Stimulated activated CD4-positive, alpha-beta T cell treated with anti-CD3 and anti-CD28 coated beads, Interleukin-2, amount 100 ng/mL, for 24 hours (primary cell): ENCODE measurements at places on chromosomes 12 and 14.

DNA sequence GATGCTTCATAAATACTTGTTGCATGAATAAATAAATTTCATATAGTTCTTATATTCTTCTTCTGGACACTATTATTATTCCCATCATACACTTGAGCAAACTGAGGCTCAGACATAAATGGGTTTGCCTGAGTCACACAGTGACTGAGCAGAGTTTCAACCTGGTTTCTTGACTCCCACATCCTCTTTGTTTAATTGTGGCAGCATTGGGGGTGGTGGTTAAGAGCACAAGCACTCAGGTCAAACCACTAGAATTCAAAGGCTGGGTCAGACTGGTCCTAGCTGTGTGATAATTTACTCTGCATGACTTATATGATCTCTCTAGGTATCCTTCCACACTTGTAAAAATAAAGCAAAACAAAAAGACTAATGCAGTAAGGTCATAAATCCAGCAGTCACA lies 274.9 kb upstream of the SRRM4 start:
- DNase-seq: no peak

GRCh38 chr14:64082837-64083236 lies 211.3 kb downstream of the ESR2 start:
- no peak for DNase-seq

- no peak for DNase-seq
These were observed 18.2 kb upstream of the CEBPE start for GRCh38 chr14:23137192-23137812.

- DNase-seq: no peak
These were observed 12.0 kb downstream of the LUM start for GRCh38 chr12:91099341-91099740.
